ENCODE measurements at places on chromosomes 3 and 15.

DNA sequence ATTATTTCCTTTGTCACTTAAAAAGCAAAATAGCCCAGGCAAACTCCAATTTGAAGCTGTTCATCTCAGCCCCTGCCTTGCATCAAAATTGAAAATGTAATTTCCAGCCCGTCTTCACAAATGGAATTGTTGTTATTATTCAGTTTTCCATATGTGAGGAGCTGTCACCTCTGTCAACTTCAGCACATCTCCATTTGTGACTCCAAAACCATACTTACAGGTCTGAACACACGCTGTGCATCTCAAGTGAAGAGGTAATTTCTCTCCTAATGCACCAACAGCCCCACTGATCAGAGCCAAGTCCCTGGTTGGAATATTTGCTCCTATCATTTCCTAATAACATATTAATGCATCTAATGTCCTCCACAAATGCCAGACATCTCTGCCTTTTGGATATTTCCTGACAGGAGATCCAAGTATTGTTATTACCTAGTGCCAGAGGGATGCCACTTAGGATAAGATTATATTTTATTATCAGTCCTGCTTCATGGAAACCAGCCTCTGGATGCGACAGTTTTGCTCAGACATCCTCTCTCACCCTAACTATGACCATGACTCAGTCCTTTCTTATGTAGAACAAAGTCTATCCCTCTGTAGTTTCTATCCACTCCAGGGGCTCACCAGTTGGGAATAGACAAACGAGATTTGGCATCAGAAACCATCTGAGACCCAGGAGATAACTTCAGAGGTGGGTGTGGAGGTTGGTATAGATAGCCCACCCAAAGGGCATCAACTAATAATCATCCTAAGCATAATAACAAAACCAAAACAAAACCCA is 379.8 kb downstream of the VPS13C start:
- no peak for DNase-seq

DNA sequence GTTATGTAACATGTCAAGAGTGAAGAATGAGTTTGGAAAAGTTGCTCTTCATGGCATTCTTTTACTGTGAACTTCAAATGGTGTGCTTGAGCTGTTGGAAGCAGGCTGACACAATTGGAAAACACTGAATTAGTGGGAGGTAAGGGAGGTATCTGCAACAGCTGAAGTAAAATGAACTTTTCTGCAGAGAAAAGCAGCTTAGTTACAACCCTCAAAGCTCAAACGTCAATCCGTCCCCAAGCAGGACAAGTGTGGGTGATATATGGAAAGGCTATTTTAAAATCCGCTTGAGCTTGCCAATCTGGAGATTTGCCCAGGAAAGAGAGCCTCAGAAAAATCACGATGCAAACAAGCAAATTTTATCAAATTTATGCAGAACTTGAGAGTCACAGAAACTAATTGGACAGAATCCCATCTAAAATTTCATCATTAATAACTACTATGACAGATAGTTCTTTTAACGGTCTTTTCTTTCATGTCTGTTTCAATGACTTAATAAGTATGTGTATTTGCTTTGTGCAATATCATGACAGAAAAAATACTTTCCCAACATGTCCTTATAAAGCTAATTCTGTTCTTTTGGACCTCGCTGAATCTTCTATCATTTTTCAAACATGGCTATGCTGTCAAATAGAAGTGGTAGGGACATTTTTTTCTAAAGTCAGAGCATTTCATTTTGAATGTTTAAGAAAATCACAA is 266.6 kb upstream of the SLITRK3 start:
- DNase-seq: no peak

GRCh38 chr15:100633763-100634075 is 31.3 kb downstream of the ASB7 start:
- no peak for DNase-seq

DNA sequence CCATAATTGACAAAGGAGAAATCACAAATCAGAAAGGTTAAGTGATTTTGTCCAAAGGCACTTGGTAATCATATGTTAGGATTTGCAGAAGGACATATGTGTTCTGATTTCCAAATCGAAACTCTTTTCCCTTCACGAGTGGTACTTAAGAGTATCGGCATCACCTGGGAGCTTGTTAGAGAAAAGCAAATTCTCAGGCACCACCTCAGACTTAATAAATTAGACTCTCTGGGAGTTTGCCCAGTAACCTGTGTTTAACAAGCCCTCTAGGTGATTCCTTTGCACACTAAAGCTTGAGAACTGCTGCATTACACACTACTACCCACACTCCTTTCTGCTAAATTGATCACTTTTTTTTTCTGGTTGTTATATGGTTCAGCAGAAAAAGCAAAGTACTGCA is 116.2 kb downstream of the SERPINI1 start:
- no peak for DNase-seq

- no peak for DNase-seq
Observed at GRCh38 chr3:122322095-122323075, 2.7 kb upstream of the CSTA start.

Data from activated CD8-positive, alpha-beta memory T cell treated with anti-CD3 and anti-CD28 coated beads, Interleukin-2, amount 50 U/mL, for 48 hours (primary cell).